ENCODE measurements at places on chromosomes 5 and 9. TPM values are rescaled to one million over a fixed set of nuclear protein-coding genes. Genes with fewer than 3 reads are reported as not detected.

- DNase-seq, result peak; percentile 71
These were observed 185.9 kb downstream of the MSX2 start for GRCh38 chr5:174910245-174910737.

GRCh38 chr5:174175716-174176268, 130.3 kb downstream of the NSG2 start:
- peak; percentile 54 for DNase-seq

DNA sequence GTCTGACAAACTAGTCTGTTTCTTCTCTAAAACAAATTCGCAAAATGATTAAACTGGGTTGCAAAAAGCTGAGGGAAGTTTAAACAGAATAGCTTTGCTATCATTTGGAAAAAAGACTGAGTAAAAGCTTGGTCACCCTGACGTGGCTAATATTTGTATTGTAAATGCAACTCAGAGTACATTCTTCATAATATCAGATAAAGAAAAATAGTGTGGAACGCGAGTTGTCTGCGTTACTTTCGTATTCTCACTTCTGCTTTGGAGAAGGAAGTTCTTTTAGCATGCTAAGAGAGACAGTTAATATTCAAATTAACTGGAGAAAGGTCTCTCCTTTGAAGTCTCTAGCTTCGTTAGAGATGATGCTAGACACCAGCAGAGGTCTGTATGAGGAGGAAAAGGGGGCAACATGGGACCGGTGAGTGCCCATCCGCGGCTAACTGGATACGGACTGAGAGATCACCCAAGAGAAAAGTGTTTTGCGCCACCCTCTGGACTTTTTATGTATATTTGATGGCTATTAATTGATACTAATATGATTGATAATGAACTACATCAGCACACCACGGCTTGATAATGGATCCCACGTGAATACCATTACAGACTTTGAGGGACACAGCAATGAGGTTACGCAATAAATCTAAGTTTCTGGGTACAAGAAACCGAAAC, 2.9 kb upstream of the CNTRL start:
- no peak for DNase-seq

DNA sequence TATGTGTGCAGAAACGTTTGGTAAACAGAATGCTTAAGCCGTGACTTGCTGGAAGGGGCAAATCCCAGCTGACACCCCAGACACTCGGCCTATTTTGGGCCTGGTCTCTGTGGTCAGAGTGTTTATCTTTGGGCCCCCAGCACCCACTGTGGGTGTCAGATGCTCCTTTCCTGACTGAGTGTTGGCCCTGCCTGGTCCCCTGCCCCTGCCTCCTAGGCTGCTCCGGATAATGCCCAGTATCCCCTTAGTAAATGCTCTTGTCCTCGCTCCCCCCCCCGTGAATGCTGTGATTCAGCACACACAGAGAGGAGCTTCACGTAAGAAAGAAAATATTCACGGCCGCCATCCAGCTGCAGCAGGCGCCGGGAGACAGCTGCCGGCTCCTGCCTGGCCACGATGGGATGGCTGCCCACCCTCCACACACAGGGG, 11.3 kb upstream of the ANGPTL2 start:
- peak; percentile 83 for DNase-seq

- DNase-seq, result no peak
These were observed 4.1 kb upstream of the SEMA5A start for GRCh38 chr5:9549941-9550340.

- no peak for DNase-seq
These were observed 3.7 kb downstream of the LSM11 start for GRCh38 chr5:157747173-157747740.

DNA sequence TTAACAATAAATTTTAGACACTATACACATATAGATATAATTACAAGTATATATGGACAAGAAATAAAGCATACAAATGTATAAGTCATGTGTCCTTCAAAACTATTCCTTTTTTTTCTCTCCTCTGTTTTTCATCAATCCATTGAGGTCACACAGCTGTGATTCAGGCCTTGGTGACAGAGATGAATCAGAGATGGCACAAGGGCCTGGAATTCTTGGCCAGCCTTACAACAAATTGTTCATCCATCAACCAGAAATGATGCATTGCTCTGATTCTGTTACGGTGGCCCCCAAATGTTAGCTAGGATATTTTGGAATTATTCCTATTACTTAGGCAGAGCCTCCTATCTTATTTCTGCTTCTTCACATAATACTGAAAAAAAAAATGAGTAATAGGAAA, 108.7 kb upstream of the MPDZ start:
- DNase-seq, result no peak

DNA sequence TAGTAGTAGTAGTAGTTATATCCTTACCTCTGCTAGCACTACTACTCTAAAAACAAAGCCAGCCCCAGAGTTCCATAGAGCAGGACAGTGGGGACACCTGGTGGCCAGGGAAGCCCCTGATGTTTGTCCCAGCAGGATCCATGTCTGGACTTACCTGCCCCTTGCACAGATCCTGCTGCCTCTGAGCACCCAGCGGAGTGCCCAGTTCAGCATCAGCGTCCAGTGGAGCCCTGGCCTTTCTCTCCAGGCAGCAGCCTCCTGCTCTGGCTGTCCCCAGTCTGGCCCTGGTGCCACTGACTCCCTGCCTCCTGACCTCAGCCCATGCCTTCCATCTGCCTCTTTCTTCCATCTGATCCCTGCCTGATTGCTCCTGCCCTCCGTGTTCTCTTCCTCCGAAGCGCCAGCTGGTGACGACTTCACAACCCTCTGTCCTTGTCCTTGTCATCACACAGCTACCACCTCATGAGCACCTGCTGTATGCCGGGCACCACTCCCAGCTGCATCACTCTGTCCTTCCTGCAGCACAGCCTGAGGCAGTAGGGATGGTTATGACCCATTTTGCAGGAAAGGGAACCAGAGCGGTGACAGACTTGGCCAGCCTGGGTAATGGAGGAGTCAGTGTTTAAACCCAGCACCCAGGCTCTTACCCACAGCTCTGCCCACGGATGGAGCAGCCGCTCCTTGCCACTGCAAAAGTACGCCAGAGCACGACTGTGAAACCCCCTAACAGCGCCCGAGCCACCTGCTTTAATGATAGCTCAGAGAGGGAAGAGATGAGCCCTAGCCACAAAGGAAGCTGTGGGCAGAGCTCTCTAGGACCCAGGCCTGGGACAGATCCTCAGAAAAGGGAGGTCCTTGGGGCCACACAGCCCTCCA, 11.5 kb downstream of the SARDH start:
- DNase-seq, result peak; percentile 68

DNA sequence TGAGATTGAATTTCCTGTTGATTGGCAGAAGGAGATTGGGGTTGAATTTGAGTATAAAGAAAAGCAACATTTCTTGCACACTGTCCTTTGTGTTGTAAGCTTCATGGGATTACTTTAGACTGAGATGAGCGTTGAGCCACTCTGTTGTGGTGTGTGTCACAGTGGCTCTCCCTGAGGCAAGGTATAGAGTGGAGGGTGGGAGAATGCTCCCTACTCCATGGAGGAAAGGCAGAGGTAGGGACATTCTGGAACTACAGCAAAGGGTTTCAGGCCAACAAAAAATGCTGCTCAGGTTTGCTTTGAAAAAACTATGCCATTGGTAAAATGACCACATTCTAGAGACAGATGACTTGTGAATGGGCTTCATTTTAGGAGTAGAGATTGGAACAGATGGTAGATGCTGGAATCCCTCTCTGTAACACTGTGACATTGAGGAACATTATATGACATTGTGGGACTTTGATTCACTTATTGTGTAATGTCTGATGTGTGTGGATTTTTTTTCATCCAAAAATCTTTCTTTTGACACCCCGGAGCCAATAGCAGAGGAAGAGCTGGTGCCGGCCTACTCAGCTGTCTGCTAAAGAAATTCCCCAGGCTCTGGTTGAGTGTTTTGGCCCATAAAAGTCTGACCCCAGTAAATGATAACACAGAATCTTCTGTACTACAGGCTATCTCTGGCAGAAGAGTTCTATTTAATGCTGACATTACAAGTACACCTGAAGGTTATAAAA, 6.2 kb upstream of the CEP120 start:
- DNase-seq, result no peak

COL5A1 gene
- total RNA-seq, result 5.4 TPM
